ENCODE measurements at places on chromosomes 11 and 22.

GRCh38 chr22:39090426-39091064, 6.5 kb upstream of the APOBEC3H start:
- DNase-seq, result no peak

GRCh38 chr11:19321351-19321750, 80.6 kb upstream of the E2F8 start:
- no peak for DNase-seq

- DNase-seq, result peak; percentile 61
Measured at GRCh38 chr11:67371189-67371910, 2.0 kb downstream of the CLCF1 start.

DNA sequence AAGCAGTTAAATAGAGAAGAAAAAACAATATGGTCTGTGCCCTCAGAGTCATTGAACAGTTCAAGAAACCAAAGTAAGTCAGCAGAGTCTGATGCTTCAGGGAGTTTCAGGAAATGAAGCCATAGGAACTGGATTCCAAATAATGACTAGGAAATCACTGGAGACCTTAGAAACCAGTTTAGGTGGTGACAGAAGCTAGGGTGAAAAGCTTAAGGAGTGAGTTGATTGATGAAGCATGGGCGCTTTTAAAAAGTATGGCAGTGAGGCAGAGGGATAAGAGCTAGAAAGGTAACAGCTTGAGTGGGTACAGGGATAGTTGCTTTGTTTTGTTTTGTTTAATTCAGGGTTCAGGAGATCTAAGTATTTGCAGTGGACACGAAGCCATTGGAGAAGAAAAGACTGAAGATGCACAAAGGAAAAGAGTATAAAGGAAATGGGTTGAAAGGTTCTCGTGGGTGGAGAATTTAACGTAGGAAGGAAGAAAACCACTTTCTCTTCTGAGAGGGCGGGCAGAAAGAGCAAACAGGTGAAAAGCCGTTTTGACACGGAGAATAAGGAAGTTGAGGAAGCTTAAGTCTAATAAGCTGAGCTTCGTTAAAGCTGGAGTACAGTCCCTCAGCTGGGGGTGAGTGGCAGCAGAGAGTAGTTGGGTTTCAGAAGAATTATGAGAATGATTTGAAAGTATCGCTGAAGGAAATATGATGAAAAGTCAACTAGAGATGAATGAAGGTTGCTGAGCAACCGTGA, 14.8 kb downstream of the SGSM3 start:
- peak; percentile 17 for DNase-seq

Data from Calu3 (cell line).